ENCODE measurements at places on chromosomes 1 and 21.

GRCh38 chr1:77010937-77011336 is 143.7 kb downstream of the ST6GALNAC5 start:
- H3K27ac ChIP-seq: no peak overlapping the region
- no peak for DNase-seq
- H3K27me3 ChIP-seq: no peaks in the 10 kb centered on the region
- H3K4me1 ChIP-seq: no peaks in the 10 kb centered on the region

GRCh38 chr21:36471254-36471723 is 8.6 kb downstream of the CLDN14 start:
- H3K36me3 ChIP-seq: no peaks in the 10 kb centered on the region
- no peak overlapping the region for H3K27ac ChIP-seq
- H3K4me3 ChIP-seq: no peak overlapping the region
- DNase-seq: peak; percentile 46
- peaks cover 3% of the 10 kb centered on the region for H3K27me3 ChIP-seq
- H3K4me1 ChIP-seq: peaks cover 4% of the 10 kb centered on the region

GRCh38 chr1:61839679-61840078 is 97.4 kb downstream of the PATJ start:
- no peaks in the 10 kb centered on the region for H3K4me1 ChIP-seq
- H3K27me3 ChIP-seq: no peaks in the 10 kb centered on the region
- no peaks in the 10 kb centered on the region for H3K36me3 ChIP-seq
- H3K27ac ChIP-seq: no peak overlapping the region

- peaks cover 54% of the 10 kb centered on the region for H3K27me3 ChIP-seq
- no peak for DNase-seq
- H3K4me1 ChIP-seq: peaks cover 7% of the 10 kb centered on the region
- no peaks in the 10 kb centered on the region for H3K36me3 ChIP-seq
- peak overlapping the region; percentile 64 for H3K4me3 ChIP-seq
- H3K27ac ChIP-seq: no peak overlapping the region
These were observed 1.8 kb downstream of the NHLH2 start for GRCh38 chr1:115839029-115839678.

DNA sequence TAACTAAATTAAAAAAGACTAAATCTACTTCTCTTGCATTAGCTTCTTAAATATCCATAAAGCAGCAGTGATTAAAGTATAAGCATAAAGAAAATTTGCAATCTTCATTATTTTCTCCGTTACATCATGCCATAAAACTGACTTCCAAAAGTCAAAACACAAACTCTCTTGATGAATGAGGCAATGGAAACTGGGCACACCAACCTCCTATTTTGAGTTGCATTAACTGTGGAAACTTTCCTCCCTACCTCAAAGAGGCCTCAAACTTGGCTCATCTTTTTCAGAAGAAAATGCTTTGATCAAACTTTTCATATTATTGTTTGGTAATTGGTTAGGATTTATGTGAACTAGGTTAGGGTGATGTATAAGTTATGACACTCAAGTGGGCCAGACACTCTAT is 4.1 kb upstream of the BTG3 start:
- peaks cover 4% of the 10 kb centered on the region for H3K4me1 ChIP-seq
- no peaks in the 10 kb centered on the region for H3K36me3 ChIP-seq
- H3K4me3 ChIP-seq: no peak overlapping the region
- H3K27me3 ChIP-seq: no peaks in the 10 kb centered on the region
- no peak overlapping the region for H3K27ac ChIP-seq
- no peak for DNase-seq

- no peak for DNase-seq
- H3K36me3 ChIP-seq: peaks cover 12% of the 10 kb centered on the region
- peaks cover 18% of the 10 kb centered on the region for H3K27me3 ChIP-seq
These were observed 1.6 kb upstream of the HYI start for GRCh38 chr1:43455213-43455889.

- H3K27ac ChIP-seq: no peak overlapping the region
- no peaks in the 10 kb centered on the region for H3K27me3 ChIP-seq
- no peaks in the 10 kb centered on the region for H3K4me1 ChIP-seq
- DNase-seq: no peak
- no peaks in the 10 kb centered on the region for H3K36me3 ChIP-seq
These were observed 469.8 kb downstream of the NCAM2 start for GRCh38 chr21:21468003-21468402.

DNA sequence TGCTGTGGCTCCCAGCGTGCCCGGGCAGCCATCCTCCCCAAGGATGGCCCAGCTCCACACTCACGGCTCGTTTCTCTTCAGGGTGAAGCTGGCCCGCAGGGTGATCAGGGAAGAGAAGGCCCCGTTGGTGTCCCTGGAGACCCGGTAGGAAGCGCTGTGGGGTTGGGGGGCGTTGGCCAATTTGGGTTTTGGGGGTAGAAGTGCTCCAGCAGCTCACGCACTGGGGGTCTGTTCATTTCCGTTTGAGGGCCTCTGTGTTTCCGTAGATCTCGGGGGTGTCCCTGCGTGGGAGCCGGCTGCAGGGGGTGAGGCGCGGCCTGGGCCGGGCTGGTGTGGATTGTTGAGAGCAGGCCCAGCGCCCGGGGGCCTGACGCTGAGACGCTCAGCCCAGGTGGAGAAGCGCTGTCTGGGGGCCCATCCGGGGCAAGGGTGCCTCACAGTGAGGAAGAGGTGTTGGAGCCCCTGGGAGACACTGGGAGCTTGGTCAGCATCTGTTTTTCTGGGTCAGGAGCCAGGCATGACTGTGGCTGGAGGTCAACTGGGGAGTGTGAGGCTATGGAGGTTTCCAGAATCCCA is 12.6 kb downstream of the COL6A1 start:
- no peak for DNase-seq
- H3K27me3 ChIP-seq: no peaks in the 10 kb centered on the region
- H3K4me1 ChIP-seq: no peaks in the 10 kb centered on the region
- no peak overlapping the region for H3K4me3 ChIP-seq

DNA sequence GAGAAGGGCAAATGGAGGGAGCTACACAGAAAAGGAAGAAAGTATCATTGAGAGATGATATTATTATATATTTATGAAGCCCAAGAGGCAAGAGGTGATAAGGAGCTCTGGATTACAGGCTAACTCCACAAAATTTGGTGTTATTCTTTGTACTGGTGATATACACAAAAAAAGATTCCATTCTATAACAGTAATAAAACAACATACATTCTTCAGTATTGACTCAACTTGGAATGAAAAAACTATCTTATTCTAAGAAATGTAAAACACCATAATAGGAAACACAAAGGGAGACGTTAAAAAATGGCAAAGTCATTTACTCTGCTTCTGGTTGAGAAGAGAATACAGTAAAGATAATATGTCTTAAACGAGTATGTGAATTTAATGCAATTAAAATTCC is 99.4 kb downstream of the TEX35 start:
- no peaks in the 10 kb centered on the region for H3K4me1 ChIP-seq
- H3K4me3 ChIP-seq: no peak overlapping the region
- H3K27ac ChIP-seq: no peak overlapping the region
- H3K36me3 ChIP-seq: no peaks in the 10 kb centered on the region
- DNase-seq: no peak

GRCh38 chr1:155871390-155871789 is 12.0 kb downstream of the SYT11 start:
- DNase-seq: no peak
- no peaks in the 10 kb centered on the region for H3K4me1 ChIP-seq
- H3K36me3 ChIP-seq: no peaks in the 10 kb centered on the region

- no peaks in the 10 kb centered on the region for H3K36me3 ChIP-seq
- H3K27ac ChIP-seq: no peak overlapping the region
- H3K4me1 ChIP-seq: peaks cover 17% of the 10 kb centered on the region
- H3K4me3 ChIP-seq: no peak overlapping the region
- DNase-seq: peak; percentile 86
- H3K27me3 ChIP-seq: peaks cover 2% of the 10 kb centered on the region
These were observed 2.8 kb upstream of the EYA3 start for GRCh38 chr1:28091043-28091781.

- no peaks in the 10 kb centered on the region for H3K36me3 ChIP-seq
- no peak overlapping the region for H3K27ac ChIP-seq
- H3K27me3 ChIP-seq: no peaks in the 10 kb centered on the region
- no peak for DNase-seq
- H3K4me1 ChIP-seq: no peaks in the 10 kb centered on the region
These were observed 179.8 kb upstream of the KCNK2 start for GRCh38 chr1:214902636-214903320.
